ENCODE measurements at places on chromosomes 7 and 10.

DNA sequence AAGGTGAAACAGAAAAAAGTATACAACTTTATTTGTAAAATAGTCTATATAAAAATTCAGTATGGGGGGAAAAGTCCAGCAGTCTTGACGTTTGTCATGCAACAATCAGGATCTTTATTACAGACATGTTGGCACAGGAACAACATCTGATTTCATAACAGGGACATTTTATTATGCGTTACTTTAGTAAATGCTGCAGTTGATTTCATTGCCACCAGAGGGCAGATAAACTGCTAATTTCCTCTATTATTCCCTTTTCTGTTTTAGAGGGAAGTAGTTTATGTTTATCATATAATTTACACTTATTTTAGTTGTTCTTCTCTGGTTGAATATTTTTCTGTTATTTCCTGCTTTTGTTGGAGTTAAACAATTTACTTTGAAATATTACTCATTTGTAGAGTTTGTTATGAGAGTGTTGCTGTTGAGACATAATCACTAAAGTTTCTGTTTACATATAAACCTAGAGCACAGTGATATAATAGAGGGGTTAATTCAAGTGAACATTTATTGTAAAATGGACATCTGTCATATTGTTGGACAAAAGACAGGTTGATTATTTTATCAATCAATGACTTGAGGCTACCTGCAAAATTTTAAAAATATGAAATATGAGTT lies 3.3 kb downstream of the PLXDC2 start:
- DNase-seq, result no peak

DNA sequence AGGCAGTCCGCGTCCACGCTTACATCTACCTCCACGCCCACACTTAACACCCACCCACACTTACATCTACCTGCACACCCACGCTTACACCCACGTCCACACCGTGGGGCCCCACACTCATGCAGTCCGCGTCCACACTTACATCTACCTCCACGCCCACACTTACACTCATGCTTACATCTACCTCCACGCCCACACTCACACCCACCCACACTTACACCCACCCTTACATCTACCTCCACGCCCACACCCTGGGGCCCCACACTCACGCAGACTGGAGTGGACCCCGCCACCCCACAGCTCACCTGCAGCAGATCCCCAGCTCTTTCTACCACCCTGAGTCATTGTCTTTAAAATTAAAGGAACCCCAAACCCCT lies 32.4 kb upstream of the PWWP2B start:
- peak; percentile 52 for DNase-seq

DNA sequence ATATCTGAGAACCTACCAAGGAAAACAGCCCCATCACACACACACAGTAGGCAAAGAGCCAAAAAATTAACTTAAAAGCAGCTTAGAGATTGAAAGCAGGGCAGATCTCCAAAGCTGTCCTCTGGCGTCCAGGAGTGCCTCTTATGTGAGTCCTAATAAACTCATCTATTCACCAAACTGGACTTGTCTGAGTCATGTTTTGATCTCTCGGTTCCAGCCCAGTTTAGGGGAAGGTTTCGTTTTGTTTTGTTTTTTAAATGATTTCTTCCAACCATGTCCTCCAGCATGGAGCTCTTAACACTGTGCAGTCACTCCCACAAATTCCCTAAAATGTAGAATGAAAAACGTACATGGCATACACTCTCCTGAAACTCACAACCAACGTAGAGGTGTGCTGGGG lies 6.7 kb upstream of the PRSS37 start:
- DNase-seq, result no peak

DNA sequence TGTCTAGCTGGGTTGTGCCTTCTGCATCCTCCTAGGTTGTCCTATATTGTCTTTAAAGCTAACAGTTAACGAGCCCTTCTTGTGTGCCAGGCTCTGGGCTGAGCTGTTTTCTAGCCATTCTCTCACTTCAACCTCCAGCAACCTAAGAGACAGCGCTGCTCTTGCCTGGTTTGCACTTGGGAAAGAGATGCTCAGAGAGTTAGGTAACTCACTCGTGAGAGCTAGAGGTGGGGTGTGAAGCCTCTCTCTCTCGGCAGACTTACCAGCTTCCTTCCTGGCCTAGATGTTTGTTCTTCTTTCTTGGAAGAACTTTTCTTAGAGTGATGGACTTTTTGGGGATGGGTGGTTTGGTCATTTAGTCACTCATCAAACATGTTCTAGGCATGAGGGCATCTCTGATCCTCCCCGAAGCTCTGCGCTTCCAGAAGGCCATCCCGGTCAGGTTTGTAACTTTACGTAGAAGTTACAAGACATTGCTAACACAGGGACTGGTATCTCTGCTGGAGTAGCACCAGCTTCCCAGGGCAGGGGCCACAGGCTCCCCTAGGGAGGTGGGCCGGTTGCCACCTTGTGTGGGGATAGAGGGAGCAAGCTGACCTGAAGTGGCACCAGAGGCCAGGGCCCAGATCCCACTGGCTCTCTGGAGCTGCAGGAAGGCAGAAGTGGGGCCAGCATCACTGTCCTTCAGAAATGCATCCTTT lies 14.3 kb downstream of the TSPAN15 start:
- DNase-seq, result no peak

DNA sequence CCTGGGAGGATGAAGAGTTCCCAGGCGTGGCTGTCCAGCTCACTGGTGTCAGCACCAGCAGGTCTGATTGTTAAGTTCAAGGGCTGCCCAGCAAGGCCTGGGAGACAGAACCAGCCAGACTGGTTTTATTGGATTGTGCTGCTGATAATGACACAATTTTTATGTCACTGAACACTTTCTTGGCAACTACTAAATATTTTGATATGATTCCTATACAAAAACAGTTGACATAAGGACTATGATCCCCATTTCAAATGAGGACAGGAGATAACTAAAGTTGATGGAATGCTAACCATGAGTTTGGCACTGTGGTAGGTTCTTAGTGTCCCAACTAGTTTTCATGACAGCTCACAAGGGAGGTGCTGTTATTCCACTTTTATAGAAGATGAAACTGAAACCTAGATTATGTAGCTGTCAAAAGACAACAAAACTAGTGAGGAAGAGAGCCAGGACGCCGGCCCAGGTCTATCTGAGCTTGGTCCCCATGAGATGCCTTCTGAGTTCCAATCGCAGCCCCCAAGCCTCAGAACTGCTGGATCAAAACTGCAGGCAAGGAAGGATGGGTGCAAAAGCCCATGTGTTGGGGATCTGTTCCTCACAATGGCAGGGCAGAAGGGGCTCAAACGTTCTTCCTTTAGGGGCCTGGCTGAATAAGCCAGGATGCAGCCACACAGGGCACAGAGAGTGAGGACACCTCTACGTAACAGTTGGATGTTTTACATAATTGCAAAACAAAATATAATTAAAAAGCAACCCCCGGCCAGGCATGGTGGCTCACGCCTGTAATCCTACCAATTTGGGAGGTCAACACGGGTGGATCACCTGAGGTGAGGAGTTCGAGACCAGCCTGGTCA lies 52.8 kb downstream of the COBL start:
- DNase-seq, result no peak

- no peak for DNase-seq
Measured at GRCh38 chr7:91915401-91916050, 25.1 kb upstream of the AKAP9 start.

DNA sequence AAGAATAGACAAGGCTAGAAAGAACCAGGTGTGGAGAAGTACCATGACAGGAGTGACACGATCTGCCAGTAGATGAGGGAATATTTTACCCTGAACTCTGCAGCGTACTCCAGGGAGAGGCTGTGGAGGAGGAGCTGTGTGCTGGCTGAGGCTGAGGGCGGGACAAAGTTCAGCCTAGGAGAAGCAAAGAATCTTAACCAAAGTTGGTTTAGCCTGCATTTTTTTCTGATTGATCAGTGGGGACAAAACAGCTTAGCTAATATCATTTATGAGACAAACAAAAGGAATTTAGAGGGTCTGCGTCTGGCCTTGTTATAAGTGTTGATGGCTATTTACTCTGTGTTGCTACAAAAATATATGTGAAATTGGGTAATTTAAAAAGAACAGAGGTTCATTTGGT lies 5.2 kb upstream of the NPSR1 start:
- no peak for DNase-seq

DNA sequence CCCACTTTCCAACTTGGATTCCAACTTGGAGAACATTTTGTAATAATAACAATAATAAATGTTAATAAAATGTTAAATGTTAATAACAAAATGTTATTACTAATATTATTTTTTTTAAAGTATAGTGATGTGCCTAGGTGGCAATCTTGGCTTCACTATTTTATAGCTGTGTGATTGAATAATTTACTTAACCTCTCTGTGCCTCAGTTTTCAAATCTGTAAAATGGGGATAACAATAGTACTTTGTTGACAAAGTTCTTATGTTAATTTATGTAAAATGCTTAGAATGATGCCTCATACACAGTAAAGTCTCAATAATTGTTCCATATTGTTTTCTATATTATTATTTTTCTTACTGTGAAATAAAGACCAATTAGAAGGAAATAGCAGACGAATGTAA lies 23.3 kb upstream of the TMEM26 start:
- DNase-seq, result no peak

- no peak for DNase-seq
Measured at GRCh38 chr10:91587710-91588638, 44.9 kb downstream of the PPP1R3C start.

- no peak for DNase-seq
Measured at GRCh38 chr7:101402081-101402779, 39.6 kb downstream of the COL26A1 start.

DNA sequence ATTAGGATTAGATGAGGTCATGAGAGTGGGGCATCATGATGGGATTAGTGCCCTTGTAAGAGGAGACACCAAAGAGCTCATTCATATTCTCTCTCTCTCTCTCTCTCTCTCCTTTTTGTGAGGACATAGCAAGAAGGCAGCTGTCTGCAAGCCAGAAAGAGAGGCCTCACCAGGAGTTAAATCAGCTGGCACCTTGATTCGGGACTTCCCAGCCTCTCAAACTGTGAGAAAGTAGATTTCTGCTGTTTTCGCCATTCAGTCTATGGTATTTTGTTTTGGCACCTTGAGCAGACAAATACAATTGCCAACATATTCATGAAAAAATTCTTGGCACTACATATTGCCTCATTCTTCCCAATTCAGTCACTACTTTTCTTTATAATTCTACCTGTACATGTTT lies 20.6 kb upstream of the ATAD1 start:
- no peak for DNase-seq

DNA sequence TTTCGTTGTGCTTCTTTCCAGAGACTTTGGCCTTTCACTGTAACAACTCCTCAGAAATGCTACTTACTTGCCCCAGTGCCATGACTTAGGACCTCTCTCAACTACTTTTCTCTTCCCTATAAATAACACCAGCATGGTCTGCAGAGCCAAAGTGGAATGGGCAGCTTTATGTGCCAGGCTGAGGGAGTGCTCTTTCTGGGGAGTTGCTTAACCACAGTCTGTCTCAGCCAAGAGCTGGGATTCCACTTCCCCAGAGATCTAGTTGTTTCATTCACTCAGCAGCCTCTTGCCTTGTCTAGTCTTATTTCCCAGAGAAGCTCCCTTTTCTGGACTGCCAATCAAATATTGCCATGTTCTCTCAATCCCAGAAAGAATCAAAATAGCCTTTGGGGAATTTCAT lies 912.2 kb downstream of the GRID1 start:
- no peak for DNase-seq

GRCh38 chr10:104081998-104082397 lies 3.7 kb downstream of the COL17A1 start:
- DNase-seq, result no peak
